ENCODE measurements at places on chromosomes 4 and X.

DNA sequence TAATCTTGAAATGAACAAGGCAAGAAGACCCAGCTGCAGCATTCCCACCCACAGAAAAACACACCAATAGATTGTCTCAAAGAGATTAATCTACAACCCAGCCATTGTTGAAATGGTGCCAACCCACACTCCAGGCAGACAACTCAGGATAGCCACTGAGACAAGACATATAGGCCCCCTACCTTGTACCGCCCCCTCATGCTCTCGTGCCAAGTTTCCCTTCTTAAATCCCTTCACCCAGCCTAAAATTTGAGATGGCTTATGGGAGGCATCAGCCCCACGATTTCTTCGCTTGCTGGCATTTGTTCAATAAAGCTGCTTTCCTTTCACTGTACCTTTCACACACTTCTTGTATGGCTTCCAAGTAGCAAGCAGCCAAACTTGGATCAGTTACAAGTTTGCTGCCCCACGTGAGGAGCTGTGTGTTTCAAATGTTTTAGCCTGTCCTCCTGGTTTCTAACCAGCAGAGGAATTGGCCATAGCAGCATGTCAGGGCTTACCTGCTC is 1754.1 kb downstream of the C4orf33 start:
- DNase-seq, result no peak

- no peak for DNase-seq
These were observed 408.6 kb downstream of the PPP3CA start for GRCh38 chr4:100938698-100939097.

DNA sequence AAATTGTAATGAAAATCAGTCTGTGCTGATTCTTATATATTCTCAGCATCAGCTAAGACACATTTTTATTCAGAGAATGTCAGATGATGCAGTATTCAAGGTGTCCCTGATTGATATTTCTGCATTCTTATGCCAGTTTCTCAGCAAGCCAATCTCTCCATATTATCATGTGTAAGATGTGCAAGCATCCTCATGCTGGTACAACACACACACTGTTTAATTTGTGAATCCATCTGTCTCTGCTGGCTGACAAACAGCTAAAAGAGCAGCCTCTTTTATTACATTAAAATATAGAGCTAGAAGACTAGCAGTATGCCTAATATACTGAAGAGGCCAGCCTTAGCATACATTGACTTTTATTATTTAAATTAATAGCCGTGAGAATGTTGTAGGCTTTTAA is 502.9 kb upstream of the GNPDA2 start:
- DNase-seq, result no peak

- DNase-seq, result no peak
These were observed 341.3 kb upstream of the KLF3 start for GRCh38 chr4:38322714-38323113.

DNA sequence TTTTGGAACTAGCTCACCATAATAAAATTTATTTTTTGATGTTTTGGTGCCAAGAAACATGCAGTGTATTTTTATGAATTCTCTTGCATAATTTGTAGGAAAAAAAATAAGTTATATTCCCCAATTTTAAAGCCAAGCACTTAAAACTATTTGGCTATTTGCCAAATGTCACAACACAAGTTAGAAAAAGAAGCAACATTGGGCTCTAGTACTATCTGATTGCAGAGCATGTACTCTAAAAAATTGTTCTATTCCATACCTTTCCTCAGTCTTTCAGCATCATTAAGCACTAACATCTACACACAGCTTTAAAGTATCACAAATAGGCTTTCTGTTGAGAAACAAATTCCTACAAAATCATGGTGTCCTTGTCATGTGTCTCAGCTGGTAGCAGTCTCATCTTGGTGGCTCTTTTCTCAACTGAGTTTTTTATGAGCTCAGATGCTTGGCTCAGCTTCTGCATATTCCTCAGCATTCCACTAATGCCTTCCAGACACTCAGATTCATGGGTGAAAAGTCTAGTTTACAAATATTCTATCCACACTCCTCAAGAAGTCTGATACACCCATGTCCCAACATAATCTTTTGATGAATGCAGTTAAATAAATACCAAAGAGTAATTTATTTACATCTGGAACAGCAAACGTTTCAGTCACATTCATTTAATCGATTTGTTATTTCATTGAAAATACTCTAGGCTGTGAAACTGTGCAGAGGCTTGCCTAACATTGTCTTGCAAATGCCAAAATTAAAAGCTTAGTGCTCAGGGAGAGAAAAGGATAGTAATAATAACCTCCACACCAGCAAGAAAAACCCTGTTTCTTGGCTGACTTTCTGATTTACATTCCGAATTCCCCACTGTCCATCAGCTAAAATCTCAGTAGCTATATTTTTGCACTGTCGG is 2209.9 kb downstream of the PCDH7 start:
- DNase-seq, result no peak

DNA sequence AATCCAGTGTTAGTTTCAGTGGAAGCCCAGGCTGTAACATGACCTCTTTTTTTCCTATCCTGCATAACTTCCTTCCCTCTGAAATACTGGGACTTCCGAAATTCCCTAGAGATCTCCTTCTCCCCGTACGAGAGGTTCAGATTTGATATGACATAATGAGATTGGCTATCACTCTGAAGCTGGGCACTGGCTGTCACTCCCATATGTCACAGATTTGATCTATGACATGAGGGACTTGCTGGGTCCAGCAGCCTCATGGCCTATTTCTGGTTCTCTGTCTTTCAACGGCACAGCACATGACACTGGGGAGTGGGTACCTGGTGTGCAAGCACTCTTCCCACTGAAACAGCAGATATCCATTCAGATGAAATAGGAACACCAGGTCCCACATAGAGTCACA is 36.7 kb downstream of the PF4 start:
- DNase-seq, result no peak

Data from AML-193 (cell line).